Mesothelial cell of epicardium (in vitro differentiated cells): ENCODE measurements at places on chromosomes 1 and 21.

DNA sequence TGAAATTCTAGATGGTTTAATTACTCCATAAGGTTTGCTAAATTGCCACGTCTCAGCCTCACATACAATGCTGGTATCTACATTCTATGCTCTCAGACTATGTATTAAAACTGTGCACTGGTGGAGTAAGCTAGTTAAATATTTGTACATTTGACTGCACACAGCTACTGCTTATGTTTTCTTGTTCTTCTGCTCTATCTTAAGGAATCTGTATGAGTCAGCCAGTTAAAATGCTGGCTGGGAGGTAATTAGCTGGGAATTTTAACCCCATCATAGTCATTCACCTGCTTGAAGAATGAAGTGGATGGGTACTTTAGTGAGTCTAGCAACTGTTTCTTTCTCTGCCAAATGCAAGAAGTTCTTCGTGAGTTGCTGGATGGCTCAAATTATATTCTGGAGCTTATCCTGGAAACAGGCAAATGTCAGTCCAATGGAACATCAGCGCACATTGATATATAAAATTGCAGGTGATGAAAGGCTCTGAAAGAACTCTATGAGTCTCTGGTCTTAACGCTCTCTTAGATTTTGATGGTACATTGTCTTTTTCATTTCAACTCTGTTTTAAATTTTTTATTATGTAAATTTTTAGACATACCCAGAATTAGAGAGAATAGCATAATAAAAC lies 83.4 kb downstream of the BACH1 start:
- H3K27me3 ChIP-seq = no peaks in the 10 kb centered on the region
- peak overlapping the region; percentile 90 for H3K27ac ChIP-seq
- no peak overlapping the region for H3K4me3 ChIP-seq

DNA sequence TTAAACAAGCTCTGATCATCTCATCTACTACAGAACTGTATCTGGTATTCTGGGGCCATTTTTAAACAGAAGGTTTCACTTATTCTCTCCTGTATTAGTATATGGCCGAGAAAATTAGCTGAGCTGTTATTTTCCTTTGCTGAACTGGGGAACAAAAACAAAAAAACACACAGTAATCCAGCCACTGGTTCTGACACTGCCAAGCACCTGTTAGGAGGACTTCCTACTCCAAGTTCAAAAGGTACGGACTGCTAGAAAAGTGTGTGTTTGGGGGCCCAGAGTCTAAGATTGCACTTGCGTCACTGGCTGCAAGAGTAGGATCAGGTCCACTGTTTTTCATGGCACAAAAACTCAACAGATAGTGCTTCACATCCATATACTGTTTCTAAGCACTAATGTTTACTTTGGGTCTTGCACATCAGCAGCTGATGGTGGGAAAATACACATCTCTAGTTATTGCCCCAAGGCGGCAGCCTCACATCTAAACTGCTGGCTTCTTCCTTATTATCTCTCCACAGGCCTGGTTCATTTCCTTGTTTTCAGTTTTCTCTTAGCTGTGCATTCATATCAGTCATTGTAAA lies 226.1 kb downstream of the FGGY start:
- no peak overlapping the region for H3K4me3 ChIP-seq
- H3K27ac ChIP-seq = peak overlapping the region; percentile 3
- no peak for DNase-seq
- H3K27me3 ChIP-seq = no peaks in the 10 kb centered on the region

DNA sequence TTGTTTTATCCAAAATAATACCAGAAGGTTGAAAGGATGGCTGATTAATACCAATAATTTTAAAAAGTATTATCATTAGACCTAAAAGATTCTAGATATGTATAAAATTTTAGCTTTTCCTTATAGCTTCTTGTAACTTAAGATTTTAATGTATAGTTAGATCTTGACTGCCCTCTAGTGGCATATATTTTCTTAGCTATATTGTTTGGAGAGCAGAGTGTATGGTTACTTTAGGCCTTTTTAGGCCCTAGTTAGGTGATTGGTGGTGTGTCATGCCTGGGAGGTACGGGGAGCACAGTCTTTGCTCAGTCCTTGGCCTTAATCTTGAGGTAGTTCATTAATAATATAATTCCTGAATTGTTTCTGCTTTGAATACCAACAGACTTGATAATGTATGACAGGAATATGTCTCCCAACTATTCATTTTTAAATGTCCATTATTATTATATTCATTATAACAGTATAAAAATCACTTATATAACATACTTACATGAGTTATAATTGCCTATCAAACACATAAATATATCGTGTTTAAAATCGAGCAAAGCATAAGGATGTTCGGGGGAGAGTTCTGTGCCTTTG lies 328.4 kb downstream of the ZP4 start:
- H3K27me3 ChIP-seq = no peaks in the 10 kb centered on the region
- no peaks in the 10 kb centered on the region for H3K4me1 ChIP-seq
- H3K27ac ChIP-seq = no peak overlapping the region
- DNase-seq = no peak
- no peak overlapping the region for H3K4me3 ChIP-seq
- H3K36me3 ChIP-seq = peaks cover 7% of the 10 kb centered on the region

DNA sequence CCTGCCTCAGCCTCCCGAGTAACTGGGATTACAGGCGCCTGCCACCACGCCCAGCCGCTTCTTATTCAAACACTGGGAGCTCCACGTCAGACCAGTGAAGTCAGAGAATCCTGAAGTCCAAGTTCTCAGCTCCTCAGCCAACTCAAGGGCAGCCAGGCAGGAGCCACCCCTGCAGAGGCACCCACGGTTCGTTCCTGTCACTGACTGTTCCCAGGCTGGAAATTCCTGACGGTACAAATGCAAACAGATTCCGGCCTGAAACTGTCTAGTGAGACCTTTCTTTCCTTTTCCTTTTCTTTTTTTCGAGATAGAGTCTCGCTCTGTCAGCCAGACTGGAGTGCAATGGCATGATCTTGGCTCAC lies 11.7 kb downstream of the SLC35E2B start:
- DNase-seq = no peak
- peaks cover 6% of the 10 kb centered on the region for H3K4me1 ChIP-seq
- no peak overlapping the region for H3K4me3 ChIP-seq
- peaks cover 8% of the 10 kb centered on the region for H3K36me3 ChIP-seq
- H3K27ac ChIP-seq = peak overlapping the region; percentile 39
- no peaks in the 10 kb centered on the region for H3K27me3 ChIP-seq

DNA sequence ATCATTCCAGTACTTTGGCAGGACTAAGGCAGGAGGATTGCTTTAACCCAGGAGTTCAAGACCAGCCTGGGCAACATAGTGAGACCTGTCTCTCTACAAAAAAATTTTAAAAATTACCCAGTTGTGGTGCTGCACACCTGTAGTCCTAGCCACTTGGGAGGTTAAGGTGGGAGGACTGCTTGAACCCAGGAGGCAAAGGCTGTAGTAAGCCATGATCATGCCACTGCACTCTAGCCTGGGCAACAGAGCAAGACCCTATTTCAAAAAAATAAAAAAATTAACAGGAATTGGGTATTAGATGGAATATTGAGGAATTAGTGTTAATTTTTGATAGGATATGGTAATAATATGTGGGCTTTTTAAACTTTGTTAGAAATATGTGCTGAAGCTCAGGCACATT lies 16.8 kb downstream of the TAF13 start:
- H3K27ac ChIP-seq = no peak overlapping the region
- peaks cover 2% of the 10 kb centered on the region for H3K36me3 ChIP-seq
- DNase-seq = no peak
- H3K4me1 ChIP-seq = no peaks in the 10 kb centered on the region
- no peaks in the 10 kb centered on the region for H3K27me3 ChIP-seq

- H3K4me1 ChIP-seq = no peaks in the 10 kb centered on the region
- no peak overlapping the region for H3K27ac ChIP-seq
- H3K27me3 ChIP-seq = peaks cover 2% of the 10 kb centered on the region
- DNase-seq = no peak
- H3K4me3 ChIP-seq = no peak overlapping the region
These were observed 85.6 kb upstream of the ZP4 start for GRCh38 chr1:237976331-237976730.
